ENCODE measurements at places on chromosomes 4 and X. TPM values are rescaled to one million over a fixed set of nuclear protein-coding genes. Genes with fewer than 3 reads are reported as not detected.

GRCh38 chr4:159607809-159608208, 504.9 kb downstream of the RAPGEF2 start:
- no peaks in the 10 kb centered on the region for H3K36me3 ChIP-seq
- peak; percentile 47 for DNase-seq
- no peak overlapping the region for H3K4me3 ChIP-seq
- no peaks in the 10 kb centered on the region for H3K4me1 ChIP-seq

The TMSB15C gene
- 15.7 TPM for total RNA-seq

The GLRB gene
- 70.1 TPM for total RNA-seq

The UGT2B10 gene
- total RNA-seq: not detected
